NCI-H345 (cell line): ENCODE measurements at places on chromosomes 6 and 20.

- no peak for DNase-seq
These were observed 137.5 kb downstream of the FOXA2 start for GRCh38 chr20:22446613-22447446.

DNA sequence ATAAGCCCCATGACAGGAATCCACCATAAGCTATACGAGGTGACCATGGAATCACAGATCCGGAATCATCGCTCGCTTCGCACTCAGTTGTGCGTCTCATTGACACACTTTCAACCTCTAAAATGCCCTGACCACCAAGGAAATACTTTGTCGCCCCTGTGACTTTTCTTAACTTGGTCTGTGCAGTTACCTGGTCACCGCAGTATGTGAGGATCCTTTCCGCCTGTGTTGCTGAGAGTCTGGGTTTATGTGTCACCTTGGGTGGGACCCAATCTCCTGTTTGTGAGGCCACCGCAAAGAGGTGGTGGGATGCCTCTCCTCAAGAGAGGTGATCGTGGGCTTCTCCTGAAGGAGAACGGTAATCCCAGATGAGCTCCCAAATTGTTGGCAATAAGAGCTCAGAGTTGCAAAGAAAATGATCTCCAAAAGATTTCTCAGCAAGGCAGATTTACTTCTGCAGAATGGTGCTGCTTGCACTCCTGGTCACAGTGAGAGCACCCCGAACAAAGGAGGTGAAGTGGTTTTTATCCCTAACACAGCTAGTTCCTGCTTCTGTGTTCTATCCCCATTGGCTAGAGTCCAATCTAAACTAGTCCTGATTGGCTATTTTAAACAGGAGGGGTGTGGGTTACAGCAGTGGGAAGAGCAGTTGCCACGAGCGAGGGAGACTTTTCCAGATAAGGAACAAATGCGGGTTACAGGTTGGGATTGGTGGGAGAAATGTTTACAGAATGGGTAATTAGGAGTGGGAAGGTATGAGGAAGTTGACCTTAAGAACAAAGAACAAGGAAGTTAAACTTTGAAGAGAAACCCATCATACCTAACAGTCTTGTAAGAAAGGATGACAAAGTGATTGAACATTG is 9.1 kb upstream of the ZNFX1 start:
- DNase-seq = peak; percentile 23

DNA sequence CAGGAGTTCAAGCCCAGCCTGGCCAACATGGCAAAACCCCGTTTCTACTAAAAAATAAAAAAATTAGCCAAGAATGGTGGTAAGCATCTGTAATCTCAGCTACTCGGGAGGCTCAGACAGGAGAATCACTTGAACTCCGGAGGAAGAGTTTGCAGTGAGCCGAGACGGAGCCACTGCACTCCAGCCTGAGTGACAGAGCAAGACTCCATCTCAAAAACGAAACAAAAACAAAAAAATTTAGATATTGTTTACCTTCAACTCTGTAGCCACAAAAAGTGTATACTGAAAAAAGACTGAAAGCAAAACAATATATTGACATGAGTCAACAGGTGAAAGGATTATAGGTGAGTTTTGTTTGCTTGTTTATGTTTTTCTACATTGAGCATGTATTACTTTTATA is 30.6 kb upstream of the TAB2 start:
- no peak for DNase-seq

GRCh38 chr6:136586295-136586694 is 36.1 kb upstream of the MAP7 start:
- DNase-seq = no peak

DNA sequence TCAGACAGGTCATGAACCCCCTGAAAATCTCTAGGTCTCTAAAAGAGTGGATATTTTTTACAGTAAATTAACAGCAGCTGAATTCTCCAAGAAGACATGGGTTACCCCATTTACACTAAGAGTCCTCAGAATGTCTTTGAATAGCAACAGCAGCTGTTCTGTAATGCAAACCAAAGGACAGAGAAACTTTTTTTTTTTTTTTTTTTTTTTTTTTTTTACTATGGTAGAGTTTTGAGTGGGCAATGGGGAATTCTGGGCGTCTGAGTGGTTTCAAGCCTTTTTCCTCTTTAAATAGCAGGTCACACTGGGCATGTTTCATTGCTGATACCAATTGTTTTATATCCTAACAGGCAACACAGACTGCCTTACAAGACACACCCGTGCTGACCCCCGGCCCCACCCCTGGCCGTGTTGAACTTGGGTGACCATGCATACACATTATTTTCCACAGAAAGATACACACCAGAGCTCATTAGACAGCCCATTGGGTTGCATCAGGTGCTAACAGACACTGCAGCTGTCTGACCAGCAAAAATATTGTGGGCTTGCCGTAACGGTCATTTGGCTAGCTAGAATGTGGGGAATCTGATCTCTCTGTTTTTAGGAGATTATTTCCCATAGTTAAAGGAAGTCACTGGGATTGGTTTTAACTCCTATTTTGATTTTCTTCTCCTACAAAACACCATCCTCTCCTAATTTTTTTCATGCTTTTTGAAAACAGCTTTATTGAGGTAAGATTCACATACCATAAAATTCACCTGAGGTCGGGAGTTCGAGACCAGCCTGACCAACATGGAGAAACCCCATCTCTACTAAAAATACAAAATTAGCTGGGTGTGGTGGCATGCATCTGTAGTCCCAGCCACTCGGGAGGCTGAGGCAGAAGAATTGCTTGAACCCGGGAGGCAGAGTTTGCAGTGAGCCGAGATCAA is 26.7 kb upstream of the IRF4 start:
- no peak for DNase-seq

DNA sequence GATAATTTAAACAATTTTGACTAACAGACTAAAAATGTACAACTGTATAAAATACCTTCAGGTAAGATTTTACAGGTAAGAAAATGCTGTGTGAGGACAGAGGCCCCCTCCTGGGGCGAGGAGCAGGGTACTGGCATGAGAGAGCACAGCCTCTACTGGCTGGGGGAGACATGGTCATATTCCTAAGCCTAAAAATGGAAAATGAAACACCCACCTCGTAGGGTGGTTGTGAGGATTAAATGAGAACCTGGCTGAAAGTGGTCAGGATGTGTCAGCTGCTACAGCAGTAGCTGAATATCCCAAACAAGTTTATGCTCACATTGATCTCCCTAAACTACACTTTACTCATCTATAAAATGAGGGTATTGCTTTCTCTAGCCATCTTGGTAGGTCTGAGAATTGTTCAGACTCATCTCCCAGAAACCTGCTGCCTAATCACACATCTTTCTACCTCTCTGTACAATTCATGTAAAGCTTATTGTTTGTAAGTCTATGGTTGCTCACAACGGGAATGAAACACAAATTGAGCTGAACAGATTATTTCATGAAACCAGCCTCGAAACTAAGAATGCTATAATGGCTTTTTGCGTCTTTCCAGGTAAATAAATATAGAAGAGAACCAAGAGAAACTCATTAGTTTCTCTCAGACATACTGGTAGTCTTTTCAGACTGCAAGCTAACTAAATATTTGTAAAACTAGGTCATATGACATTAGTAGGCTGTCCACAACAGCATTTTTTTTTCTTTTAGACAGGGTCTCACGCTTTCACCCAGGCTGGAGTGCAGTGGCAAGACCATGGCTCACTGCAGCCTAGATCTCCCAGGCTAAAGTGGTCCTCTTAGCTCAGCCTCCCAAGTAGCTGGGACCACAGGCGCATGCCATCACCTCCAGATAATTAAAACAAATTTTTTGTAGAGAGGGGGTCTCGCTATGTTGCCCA is 69.6 kb downstream of the POPDC3 start:
- no peak for DNase-seq

DNA sequence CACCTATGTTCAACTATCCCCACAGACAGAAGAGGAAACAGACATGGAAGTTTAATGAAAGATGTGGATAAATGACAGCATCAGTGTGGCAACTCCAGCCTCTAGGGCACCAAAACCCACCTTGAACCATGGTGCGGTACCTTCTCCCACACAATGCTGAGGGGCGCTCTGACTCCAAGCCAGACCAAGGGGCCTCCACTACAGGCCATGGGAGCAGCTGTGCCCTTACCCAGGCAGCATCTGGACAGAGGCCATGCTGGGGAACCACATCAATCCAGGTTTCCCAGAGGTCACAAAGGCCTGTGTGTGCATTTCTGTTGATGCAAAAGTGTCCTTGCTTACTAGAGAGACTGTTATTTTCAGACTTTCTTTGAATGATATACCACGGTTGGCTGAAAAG is 4.1 kb downstream of the PRR18 start:
- DNase-seq = no peak

DNA sequence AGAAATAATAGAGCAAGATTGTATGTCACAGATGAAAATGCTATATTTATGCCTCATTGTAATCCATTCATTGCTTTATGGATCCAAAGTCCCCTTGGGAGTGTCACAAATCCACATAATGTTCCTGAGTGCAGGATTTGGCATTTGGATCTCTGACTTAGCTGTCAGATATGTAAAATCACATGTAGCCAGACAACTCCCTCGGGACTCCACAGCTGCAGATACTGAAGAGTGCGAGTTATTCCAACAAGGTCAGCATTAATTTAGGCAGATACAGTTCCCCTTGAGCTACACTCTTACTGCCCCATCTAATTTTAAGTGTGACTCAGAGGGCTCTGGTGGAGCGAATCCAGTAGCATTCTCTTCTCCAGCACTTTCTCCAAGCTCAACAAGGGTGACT is 433.2 kb downstream of the CD83 start:
- DNase-seq = no peak

GRCh38 chr6:11744753-11745152 is 33.9 kb downstream of the ADTRP start:
- no peak for DNase-seq

DNA sequence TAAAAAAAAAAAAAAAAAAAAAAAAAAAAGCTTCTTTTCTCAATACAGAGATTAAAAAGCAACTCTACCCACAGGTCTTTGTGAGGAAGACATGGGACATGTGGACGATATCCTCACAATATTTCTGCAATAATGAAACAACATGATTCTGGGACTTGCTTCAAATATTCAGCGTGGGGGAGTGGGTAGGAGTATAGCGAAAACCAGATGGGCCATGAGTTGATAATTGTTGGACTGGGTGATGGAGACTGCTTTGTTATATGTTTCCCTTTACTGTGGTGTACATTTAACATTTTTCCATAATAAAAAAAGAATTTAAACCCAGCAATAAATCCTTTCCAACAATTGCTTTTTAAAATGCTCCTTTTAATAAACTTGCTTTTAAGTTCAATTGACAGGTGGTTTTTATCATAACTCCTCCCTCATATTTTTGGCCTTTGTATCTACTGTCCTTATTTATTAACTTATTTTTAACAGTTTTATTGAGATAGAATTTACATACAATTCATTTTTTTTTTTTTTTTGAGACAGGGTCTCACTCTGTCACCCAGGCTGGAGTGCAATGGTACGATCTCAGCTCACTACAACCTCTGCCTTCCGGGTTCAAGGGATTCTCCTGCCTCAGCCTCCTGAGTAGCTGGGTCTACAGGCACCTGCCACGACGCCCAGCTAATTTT is 40.4 kb upstream of the ARFGEF2 start:
- no peak for DNase-seq

DNA sequence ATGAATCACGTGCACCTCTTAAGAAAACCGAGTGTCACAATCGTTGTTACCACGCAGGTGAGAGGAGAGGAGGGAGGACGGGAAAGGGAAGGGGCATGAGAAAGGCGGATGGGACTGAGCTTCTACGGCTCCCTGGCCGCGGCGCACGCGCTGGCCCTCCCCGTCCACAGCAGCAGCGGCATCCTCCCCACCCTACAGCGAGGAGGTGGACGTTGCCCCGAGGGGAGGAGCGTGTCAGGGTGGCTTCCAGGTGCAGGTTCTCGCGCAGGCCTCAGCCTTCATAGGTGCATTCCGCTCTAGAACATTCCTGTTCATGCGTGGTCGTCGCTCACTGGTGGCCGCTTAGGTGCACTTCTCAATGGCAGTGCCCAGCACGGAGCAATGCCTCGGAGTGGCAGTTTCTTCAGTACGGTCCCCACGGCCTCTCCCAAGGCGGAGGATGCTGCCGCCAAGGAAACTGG is 29.7 kb upstream of the AFDN start:
- no peak for DNase-seq

DNA sequence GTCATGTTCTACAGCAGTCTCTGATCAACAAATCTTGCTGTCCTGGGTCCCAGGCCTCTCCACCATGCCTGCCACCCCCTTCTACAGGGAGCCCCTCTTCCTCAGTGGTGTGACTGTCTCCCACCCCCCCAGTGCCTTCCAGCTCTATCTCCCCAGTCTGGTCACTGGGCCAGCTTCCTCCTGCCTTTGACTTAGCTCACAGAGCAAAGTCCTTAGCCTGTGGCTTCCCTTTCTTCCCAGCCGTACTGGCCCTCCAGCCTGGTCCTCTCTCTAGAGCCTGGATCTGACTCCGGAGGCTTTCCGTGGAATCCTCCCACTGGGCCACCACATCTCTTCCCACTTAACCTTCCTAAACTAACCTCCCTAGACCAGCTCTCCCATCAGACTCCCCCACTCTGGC is 17.0 kb downstream of the MAPK13 start:
- DNase-seq = no peak

- DNase-seq = no peak
These were observed 56.0 kb downstream of the APCDD1L start for GRCh38 chr20:58459058-58459750.
